T-helper 17 cell (primary cell): ENCODE measurements at places on chromosomes 5 and 9.

DNA sequence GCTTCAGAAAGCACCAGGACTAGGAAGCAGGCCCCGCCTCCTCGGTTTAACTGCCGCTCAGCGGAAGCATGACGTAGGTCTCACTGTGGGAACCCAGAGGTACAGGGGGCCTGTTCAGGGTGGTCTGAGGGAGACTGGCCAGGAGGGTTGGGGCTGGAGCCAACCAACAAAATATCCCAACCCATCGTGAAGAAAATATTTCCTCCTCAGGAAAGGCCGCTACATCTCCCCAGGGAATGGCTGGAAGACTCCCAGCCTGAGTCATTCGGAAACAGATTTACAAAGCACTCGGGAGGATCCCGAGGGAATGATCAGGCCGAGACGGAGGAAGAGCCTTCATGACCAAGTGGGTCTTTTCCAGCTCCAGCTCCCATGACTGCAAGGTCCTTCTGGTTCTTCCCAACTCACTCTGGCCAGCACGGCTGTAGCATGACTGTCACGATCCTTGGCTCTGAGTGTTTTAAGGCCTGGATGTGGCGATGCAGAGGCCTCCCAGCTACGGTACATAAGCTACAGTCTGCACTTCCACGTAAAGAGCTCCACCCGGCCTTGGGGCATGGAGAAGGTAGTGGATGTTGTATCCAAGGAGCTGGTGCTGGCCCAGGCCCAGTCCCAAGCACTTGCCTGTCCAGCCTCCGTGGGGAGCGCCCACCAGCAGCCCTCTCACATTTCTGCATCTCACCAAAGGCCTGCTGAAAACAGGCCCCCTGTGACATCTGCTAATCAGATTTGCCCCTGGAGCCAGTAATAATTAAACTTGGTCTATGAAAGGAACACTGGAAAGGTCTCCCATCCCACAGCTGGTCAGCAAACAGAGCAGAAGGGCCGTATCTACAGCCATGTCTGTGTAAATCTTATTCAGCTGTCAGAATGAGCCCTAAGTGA is 100.6 kb downstream of the LHFPL2 start:
- no peak for DNase-seq

- no peak for DNase-seq
These were observed 42.7 kb upstream of the MVB12B start for GRCh38 chr9:126283799-126284465.

DNA sequence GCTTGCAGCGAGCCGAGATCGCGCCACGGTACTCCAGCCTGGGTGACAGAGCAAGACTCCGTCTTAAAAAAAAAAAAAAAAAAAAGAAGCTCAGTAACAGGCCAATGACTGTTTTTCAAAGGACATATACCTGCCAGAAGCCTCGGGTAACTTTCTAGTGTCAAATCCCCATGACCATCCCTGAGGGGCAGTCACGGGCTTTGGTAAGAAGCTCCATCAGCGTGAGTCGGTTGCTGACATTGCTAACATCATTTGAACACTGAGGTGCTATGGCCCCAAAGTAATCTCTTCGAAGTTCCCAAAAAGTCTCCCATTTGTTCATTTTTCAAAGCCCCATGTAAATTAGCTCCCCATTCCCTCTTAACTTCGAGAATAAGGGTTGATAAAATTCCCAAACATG is 11.6 kb downstream of the NAIP start:
- DNase-seq = no peak

- no peak for DNase-seq
These were observed 637 bp upstream of the SMC5 start for GRCh38 chr9:70257991-70258691.
